Heart right ventricle (tissue), 16 donors: ENCODE measurements at places on chromosomes 3 and 15. TPM values are rescaled to one million over a fixed set of nuclear protein-coding genes. Genes with fewer than 3 reads are reported as not detected.

Gene CLEC3B
- 54.8 TPM for total RNA-seq

Gene SH2D7
- total RNA-seq, result not detected

Gene P2RY13
- 0.31 TPM for total RNA-seq

Gene RETNLB
- total RNA-seq, result not detected

Gene VGLL3
- total RNA-seq, result 1.5 TPM

Gene UPK1B
- not detected for total RNA-seq

Gene FEZF2
- total RNA-seq, result not detected

Gene PLSCR2
- not detected for total RNA-seq

Gene MEIS2
- 41.6 TPM for total RNA-seq

GRCh38 chr3:160990446-160990845, 114.7 kb downstream of the B3GALNT1 start:
- no peak for DNase-seq

- DNase-seq, result no peak
These were observed 610.0 kb upstream of the ZNF385D start for GRCh38 chr3:22360970-22361369.

GRCh38 chr3:142019794-142020320, 129.5 kb downstream of the TFDP2 start:
- DNase-seq, result no peak

GRCh38 chr3:87207460-87207859, 19.6 kb upstream of the CHMP2B start:
- DNase-seq, result no peak

DNA sequence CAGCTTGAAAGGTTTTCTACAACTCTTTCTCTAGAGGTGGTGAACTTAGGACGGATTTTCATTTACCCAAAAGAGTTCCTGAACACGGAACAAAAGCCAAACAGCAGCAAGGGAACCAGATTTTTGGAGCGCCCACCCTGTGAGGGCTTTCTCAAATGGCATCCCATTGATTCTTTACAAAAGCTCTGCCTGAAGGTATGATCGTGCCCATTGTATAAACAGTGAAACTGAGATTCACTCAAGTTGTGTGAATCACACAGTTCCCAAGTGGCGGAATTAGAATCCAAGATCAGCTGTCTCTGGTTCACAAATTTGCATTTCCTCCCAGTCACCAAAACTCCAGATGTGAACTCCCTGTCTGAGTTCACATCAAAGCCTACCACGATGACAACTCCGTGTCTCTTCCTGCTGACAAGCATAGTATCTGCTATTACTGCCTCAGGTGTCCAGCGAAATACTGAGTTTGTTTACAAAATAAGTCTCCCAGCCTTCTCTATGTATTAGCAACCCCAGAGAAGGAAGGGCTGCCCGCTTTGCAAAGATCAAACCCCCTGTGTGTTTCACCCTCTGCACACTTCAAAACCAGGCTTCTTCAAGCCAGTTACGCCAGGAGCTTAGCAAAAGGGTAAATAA, 235.9 kb upstream of the ST8SIA2 start:
- no peak for DNase-seq

- no peak for DNase-seq
These were observed 50.0 kb upstream of the CORO2B start for GRCh38 chr15:68528626-68529290.

DNA sequence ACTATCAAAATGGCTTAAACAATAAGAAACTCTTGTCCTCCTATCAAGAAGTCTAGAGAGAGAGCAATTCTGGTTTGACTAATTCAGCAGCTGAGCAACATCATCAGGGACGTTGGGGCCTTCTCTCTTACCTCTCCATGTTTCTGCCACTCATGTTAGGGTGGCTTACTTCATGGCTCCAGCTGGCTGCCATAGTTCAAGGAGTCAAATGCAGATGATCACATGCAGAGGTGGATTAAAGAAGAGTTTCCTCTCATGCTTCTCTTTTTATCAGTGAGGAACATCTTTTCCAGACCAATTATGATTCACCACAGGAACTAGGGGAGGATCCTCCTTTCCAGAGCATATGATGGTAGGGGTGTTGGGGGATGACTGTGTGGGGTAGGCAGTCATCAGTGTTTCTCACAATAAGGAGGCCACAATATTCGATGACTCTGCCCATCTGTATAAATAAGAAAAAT, 45.5 kb downstream of the NEK11 start:
- DNase-seq, result no peak

- no peak for DNase-seq
These were observed 75.9 kb upstream of the CTDSPL start for GRCh38 chr3:37785736-37786135.

DNA sequence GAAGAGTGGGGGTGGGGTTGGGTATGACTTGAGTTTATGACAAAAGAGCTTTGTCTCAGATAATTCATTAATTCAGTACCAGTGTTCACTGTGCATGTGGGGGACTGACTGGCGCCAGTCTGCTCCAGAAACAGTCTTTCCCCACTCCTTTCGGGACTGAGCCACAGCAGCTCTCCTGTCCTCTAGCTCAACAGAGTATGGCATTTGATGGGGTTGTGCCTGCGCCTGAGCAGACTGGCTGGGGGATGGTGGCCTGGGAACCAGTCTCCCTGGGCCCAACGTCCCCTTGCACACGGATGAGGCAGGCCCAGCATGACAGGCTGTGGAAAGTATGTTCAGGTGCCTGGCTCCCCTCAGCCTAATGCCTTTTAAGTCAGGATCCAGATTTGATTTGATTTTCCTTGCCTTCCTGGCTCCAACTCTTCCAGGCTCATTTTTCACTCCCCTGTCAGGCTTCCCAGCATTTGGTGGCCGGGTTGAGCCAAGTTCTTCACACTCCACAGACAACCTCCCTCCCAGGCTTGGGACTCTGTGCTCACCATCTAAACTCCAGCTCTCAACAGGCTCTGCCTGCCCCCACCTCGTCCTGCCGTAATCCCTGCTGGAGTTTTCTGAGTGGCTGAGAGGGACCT, 105.0 kb downstream of the MYLK start:
- DNase-seq, result no peak

- DNase-seq, result no peak
These were observed 66.6 kb downstream of the CLDN11 start for GRCh38 chr3:170485294-170485693.

GRCh38 chr3:45688194-45688881, 858 bp upstream of the SACM1L start:
- no peak for DNase-seq

DNA sequence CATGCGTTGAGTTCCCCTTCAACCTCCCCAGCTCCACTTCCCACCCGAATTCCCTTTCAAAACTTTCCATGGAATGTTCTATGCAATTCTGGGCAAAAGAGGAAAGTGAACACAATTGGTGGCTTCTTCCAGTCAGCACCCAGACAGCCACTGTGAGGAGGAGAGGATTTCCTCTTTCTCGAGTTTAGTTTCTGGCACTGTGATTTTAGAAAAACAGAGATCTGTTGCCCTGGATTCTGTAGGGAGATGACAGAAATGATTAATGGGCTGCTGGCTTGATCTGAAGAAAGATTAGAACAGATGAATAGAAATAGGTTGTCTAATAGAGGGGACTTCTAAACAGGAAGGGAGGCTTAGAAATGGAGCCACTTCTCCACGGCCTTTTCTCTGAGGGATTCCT, 172.0 kb downstream of the MCTP2 start:
- DNase-seq, result no peak

- DNase-seq, result no peak
These were observed 247.5 kb upstream of the LRIG1 start for GRCh38 chr3:66748175-66748876.

DNA sequence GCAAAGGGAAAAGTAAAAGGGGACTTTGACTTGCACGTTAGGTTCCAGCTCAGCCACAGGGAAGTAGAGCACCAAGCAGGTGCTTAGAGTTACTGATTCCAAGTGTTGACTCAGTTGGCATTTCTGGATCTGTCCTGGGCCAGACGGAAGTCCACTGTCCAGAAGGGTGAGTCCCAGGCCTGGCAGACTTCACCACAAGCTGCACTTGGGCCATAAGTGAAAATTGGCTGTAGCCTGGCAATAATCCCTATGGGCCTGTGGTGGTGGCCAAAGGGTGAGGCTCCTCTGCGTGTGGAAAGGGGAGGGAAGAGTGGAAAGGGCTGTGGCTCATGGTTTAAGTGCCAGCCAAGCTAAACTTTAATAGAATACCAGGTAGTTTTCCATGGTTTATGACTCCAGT, 121.5 kb downstream of the DTWD1 start:
- no peak for DNase-seq

DNA sequence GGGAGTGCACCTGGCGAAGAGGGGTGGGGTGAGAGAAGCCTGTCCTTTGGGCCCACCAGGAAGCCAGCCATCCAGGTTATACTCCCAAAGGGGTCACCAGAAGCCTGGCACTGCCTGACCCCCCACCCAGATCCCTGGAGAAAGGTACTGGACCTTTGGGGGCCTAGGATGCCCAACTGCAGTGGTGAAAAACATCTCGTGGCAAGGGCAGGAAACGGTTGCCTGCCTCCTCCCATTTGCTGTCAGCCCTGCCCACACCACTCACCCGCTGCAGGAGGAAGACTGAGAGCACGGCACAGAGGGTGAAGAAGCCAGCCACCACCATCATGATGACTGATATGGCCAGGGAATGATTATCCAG, 2.2 kb upstream of the ULK3 start:
- no peak for DNase-seq

GRCh38 chr3:62392626-62393292, 19.4 kb upstream of the FEZF2 start:
- no peak for DNase-seq

DNA sequence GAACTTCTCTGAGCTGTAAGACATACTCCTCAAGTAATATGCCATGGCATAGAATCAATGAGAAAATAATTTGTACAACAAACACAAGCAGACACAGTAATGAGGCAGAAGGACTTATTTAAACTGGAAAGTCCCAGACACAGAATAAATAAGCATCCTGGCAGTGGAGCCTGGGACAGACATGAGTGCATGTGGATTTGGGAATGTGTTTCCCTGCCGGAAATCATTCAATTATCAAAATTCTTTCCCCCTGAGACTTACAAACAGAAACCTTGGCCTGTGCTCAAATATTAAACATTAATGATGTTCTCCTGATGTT, 520.1 kb downstream of the ROBO1 start:
- peak; percentile 23 for DNase-seq

DNA sequence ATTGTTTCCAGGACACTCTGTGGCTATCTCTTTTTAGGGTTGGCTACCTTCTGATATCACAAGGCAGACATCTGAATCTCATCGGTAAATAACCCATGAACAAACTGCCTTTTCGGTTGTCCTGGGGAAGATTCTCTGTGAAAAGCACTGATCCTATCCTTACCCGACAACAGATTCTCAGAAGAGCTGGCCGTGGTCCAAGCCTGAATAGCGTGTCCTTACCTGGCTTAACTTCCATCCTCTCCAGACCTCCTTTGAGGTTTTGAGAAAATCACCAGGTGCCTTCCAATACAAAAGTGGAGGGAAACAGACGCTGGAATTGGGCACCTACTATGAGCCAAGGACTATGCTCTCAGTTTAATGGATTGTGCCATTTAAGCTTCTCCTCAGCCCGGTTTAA, 87.4 kb upstream of the ARHGEF3 start:
- DNase-seq, result no peak

- no peak for DNase-seq
These were observed 84.6 kb upstream of the ADAMTSL3 start for GRCh38 chr15:83569341-83569740.

- no peak for DNase-seq
These were observed 129.8 kb downstream of the ZNF385D start for GRCh38 chr3:21621181-21621651.

GRCh38 chr15:70902107-70902506, 9.5 kb downstream of the LRRC49 start:
- no peak for DNase-seq

DNA sequence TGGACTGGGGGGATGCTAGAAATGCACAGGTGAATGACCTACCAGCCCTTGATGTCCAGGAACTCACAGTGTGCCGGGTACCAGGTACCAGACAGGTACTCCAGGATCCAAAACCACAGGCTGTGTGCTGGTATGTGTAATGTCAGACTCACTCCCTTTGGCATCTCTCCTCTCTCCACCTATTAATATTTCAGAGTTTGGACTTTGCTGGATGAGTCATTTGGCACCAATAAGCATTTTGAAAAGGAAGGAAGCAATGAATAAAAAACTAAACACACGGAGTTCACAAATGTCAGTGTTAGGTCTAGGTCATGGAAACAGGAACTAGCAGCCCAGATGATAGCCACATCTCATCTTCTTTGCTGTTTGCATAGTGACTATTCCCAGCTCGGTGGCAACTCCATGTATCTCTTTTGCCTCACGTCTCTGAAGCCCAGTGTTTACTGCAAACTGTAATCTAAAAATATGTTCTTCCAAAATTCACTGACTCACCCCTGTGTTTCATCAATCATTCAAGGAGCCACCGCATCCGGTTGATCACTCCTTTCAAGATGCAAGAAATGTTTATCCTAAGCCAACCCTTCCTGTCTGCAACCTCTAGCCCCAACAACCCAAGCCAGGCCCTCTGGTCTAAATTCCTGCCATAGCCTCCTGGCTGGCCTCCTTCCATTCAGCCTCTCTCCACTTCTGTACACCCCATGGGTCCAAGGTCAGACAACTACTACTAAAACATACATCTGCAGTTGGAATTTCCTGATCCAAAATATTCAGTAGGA, 8.4 kb downstream of the ITGB5 start:
- DNase-seq, result peak; percentile 31

DNA sequence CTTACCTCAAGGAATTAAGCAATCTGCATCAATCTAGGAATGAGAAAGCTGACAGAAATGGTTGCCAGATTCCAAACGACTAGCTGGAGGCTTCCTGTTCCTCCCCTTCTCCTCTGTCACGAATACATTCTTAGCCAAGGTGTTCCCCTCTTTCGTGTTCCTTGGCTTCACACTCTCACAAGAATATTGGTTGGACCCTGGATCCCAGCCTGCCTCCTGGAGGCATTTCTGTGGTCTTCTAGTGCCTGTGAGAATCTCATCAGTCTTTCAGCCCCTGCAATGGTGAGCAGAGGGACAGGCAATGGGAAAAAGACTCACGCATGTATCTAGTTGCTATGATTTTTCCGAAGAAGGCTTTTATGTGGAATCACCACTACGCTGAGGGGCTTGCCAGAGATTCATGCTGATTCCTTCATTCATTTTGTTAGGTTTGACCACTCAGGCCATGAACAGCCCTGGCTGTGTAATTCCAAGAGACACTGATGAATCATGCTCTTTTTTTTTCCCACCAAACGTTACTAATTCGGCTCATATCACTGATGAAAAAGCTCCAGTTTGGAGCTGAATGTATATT, 1.6 kb upstream of the P3H2 start:
- DNase-seq, result no peak

- no peak for DNase-seq
These were observed 52.1 kb downstream of the FSIP1 start for GRCh38 chr15:39730552-39730951.

DNA sequence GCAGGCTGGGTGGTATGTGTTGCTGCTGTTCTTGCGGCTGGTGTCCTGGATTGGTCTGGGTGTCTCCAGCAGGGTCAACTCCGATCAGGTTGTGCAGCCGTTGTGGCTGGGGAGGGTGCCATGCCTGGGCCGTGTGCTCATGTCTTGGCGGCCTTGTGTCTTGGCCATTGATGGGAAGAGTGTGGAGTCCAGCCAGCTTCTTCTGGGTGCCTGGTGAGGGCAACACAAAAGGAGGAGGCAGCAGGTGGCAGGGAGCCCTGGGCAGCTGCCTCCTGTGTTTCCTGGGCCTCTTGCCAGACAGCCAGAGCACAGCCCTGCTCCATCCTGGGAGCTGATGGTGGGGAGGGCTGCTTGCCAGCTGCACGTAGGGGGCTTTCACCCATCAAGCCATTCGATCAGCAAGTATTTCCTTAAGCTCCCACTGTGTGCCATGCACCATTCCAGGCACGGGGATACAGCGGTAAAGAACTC, 4.3 kb downstream of the CHAC1 start:
- DNase-seq, result peak; percentile 69

GRCh38 chr3:148839805-148840204, 12.2 kb downstream of the CPB1 start:
- DNase-seq, result no peak

GRCh38 chr3:123732447-123732846, 147.6 kb upstream of the HACD2 start:
- DNase-seq, result no peak
